ENCODE measurements at places on chromosomes 4 and X.

DNA sequence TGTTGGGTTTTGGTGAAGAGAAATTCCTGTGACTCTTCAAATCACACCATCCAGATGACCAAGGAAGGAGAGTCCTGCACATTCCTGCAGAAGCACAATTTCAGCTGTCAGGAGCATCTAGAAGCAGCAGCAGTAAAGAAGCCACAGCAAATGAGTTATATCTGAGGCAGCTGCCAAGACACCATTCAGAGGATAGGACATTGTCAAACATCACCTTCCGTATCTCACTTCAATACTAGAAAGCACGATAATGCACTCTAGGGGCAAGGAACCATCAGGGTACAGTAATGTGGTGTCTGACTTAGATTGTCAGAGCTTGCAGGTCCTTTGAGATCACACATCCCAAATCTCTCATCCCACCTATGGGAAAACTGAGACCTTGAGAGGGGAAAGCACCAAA lies 134.5 kb downstream of the COL4A6 start:
- no peak for DNase-seq

DNA sequence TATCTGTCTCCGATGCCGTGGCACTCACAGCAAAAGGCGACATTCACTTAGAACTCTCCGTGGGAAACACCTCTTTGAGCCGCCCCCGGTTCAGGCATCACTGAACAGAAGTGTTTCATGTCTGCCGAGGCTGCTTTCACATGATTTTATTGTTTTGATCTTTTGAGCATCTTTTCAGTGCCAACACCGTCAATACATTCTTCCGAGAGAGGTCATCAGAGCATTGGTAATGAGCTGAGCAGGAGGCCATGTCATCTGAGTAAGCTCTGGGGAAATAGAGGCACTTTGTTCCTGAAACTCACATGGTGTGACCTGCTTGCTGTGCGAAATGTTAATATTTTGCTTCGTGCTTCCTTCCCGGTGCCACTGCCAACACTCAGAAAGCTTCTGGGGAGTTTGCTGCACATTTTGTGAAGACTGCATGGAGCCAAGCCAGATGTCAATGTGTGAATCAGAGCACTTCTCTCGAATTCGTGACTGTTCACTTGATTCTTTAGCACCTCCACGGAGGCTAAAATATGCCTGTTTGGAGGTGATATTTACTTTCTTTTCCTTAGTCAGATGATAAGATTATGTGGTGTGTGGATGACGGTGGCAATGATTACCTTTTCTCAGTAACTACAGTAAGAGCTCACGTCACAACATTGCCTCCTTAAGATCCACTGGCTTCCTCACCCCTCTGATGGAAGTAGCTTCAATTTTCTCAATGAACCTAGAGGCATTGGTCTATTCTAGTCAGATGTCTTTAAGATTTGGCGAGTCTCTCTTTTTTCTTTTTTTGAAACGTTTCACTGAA lies 222.3 kb upstream of the HS3ST1 start:
- no peak for DNase-seq

DNA sequence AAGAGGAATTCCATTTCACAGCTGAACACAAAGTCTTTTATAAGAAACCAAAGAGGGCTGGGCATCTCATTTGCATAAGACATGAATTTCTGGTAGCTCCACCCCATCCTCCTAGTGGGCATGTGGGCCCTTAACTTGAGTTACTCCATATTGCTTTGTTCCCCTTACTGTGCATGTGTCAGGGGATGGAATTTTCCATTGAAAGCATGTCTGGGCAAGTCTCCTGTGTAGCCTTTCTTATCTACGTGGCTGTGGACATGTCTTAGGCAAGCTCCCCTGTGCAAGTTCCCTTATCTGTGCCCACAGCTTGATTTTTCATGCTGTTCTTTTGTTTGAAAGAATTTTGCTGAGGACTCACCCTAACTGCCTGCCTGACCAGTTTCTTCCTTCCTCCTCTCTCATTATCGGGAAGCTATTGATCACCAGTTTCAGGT lies 123.5 kb upstream of the JADE1 start:
- no peak for DNase-seq

DNA sequence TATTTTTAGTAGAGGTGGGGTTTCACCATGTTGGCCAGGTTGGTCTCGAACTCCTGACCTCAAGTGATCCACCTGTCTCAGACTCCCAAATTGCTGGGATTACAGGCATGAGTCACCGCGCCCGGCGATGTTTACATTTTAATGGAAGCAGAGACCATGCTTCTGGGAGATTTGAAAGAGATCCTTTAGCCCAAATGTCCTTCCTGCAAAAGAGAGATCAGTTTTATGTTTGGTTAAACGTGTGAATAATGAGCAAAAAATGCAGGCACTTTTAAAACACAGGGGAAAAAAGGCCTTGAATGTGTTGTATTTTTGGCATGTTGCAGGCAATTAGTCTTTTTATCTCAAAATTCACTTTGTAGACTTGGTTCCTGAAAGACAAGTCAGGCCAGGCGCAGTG lies 95.8 kb upstream of the ELOVL6 start:
- no peak for DNase-seq

DNA sequence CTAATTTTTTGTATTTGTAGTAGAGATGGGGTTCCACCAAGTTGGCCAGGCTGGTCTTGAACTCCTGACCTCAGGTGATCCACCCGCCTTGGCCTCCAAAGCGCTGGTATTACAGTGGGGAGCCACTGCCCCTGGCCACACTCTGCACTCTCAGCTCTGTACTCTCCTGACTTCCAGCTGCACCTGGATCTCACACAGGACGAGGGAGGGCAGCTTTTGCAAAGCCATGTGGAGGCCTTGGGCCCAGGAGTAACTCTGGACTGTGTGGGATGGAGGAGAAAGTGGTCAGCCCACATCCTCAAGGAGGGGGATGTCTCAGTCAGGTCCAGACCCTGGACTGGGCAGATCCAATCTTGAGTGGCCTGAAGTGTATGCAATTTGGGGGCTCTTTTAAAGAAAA lies 23.0 kb downstream of the NAT8L start:
- DNase-seq, result no peak

- DNase-seq, result no peak
Measured at GRCh38 chr4:151771664-151772063, 10.9 kb upstream of the GATB start.

DNA sequence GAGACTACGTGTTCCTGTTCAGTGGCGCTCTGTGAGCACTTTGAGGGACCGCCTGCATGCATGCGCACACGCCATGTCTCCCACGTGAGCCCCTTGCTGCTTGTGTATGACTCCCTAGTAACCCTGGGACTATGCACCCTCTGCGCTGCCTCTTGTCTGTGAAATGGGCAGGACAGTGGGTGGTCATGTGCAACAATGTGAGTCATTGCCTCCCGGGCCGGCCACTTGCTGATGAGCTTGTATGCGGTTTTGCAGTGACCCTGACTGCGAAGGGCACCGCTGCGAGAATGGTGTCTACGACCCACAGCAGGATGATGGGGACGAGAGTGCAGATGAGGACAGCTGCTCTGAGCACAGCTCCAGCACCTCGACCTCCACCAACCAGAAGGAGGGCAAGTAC lies 61.4 kb downstream of the TNIP2 start:
- DNase-seq, result no peak

DNA sequence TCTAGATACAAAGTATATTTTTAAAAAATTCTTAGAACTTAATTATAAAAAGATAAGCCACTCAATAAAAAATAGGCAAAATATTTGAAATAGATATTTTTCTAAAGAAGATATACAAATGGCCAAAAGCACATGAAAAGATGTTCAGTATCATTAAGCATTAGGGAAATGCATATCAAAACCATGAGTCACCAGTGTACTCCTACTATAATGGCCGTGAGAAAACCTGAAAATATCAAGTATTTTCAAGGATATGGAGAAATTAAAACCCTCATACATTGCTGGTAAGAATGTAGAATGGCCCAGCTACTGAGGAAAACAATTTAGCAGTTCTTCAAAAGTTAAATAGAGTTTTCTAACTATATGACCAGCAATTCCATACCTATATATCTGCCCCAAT lies 337.9 kb downstream of the CAMK2D start:
- DNase-seq, result no peak

GRCh38 chr4:173782660-173783059 lies 252.6 kb upstream of the HAND2 start:
- no peak for DNase-seq

GRCh38 chrX:11533199-11533651 lies 132.5 kb downstream of the ARHGAP6 start:
- no peak for DNase-seq

GRCh38 chr4:185128272-185129119 lies 14.6 kb upstream of the SLC25A4 start:
- peak; percentile 21 for DNase-seq

- DNase-seq, result no peak
Measured at GRCh38 chr4:791252-791897, 34.6 kb downstream of the CPLX1 start.

- DNase-seq, result no peak
Measured at GRCh38 chrX:68942104-68942503, 113.3 kb downstream of the EFNB1 start.

DNA sequence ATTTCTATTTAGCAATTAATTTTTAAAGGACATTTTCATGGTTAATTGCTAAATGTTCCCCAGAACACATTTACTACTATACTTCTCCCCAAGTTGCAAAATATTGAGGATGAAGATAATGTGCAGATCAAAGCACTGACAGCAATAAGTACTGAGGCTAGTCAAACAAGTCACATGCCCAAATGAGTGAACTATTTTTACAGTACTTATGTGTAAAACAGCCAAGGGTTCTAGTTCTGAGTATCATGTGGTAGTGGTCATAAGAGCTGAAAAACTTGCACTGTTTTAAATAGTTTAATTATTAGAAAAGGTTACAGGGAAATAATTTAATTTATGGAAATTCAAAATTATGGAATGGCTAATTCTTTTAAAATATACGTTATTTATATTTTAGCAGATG lies 3.8 kb downstream of the GALNTL6 start:
- DNase-seq, result no peak

DNA sequence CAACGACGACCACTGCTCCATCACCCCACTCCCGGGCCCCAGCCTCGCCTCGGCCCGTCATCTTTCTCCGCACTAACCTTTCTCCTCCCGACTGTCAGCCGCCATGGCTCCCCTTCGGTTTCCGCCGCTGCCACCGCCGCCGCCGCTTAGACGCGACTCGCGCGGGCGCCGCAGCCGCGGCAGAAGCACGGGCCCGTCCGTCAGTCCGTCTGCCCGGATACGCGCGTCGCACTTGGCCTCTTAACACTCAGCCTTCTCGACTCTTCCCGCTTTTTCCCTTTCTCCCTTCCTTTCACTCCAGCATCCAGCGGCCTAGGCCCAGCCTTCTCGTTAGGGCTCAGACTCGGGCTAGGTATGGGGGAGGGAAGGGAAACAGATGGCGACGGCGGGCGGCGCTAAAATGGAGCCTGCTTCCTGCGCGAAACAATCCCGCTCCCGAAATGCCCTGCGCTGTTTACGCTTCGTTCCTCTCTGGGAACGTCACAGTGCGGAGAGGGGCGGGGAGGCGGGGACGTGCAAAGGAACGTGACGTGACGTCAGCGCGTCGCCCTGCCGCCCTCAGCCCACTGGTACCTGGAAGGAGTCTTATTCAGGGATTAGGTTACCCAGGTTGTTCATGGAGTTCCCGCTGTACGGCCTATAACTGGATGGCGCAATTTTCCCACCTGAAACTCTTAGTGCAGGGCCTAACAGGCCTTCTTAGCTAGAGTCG lies at the start of gene YTHDC1:
YTHDC1 (minus strand) TSS at position 442 of the 712 bp plus-strand sequence; CDS start at position 105, 337 bp downstream.
- DNase-seq, result peak; percentile 92

GRCh38 chr4:108804648-108805273 lies 41.9 kb upstream of the ETNPPL start:
- no peak for DNase-seq

DNA sequence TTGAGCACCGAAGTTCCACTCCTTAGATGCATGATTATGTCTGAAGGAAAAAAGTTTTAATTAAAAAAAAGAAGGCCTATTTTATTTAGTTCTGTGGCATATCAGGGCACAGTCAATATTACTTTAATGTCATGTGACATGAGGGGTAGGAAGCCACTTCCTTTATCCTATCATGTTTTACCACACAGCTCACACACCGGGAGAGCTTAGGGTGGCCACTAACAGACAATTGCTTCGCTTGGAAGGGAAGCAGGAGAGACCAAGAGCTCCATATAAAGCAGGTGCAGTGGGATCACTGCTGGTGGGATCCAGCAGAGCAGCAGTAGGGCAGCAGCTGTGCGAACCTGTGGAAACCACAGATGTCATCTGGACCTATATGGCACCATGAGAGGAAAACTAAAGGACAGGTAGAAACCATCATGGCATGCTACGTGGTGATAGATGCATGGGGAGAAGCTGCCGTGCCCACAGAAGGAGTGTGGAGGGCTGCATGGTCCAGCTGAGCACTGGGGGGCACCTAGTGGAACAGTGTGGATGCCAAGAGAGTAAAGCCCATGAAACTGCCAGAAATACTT lies 52.0 kb downstream of the DTHD1 start:
- no peak for DNase-seq

DNA sequence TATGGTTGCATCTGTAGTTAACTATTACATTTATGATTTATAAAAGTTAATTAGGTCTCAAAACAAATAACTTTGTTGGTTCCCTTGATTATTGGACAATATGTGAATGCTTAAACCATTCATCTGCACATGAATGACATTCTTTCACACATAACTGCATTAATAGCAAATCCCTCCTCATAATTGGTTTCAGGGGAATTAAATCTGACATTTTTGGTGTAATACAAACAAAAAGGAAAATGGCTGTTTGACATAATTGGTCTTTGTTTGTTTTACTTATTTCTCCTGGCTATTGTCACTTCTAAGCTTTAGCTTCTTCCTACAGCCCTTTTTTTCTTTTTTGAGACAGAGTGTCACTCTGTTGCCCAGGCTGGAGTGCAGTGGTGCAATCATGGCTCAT lies 71.9 kb downstream of the TBC1D9 start:
- DNase-seq, result no peak

- no peak for DNase-seq
Measured at GRCh38 chr4:87499403-87500091, 29.6 kb downstream of the SPARCL1 start.

DNA sequence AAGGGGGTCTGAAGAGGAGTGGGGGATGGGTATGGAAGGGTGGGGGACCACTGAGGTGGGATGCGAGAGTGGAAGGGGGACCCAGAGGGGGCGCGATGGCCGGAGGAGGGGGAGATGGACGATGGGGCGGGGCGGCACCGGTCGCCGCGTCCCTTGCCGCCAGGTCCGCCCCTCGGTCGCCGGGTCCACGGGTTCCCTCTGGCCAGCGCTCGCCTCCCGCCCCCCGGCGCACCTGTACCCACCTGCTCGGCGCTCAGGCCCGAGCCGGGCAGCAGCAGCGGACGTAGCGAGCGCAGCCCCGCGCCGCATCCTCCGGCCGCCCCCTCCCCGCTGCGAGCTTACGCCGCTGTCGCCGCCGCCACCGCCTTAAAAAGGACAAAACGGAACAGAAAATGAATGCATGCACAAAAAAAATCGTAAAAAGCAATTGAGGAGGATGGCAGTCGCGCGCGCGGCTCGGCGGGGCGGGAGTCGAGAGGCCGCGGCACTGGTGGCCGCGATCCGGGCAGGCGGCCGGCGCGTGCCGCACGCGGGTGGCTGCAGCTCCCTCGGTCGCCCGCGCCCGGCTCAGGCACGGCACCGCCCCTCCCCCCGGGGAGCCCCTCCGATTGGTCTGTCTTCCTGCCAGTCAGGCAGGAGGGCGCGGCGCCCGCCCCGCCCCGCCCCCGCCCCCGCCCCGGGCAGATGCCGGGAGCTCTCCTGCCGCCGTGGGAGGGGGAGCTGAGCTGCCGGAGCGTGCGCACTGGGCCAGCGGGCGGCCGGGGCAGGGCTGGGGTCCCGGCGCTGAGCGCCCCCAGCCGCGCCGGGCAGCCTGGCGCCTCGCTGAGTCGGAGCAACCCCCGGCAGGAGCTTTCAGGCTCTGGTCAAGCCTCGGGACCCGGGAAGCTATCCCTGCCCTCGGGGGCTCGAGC lies at the start of gene JAKMIP1:
JAKMIP1 (minus strand) TSS at position 539 of the 911 bp plus-strand sequence. CDS start 87,699 bp downstream, outside the sequence.
- peak; percentile 88 for DNase-seq

Data from activated effector memory CD4-positive, alpha-beta T cell treated with Interleukin-2 at 50 U/mL for 16 hours (primary cell).